ENCODE measurements at places on chromosomes 2 and 18.

DNA sequence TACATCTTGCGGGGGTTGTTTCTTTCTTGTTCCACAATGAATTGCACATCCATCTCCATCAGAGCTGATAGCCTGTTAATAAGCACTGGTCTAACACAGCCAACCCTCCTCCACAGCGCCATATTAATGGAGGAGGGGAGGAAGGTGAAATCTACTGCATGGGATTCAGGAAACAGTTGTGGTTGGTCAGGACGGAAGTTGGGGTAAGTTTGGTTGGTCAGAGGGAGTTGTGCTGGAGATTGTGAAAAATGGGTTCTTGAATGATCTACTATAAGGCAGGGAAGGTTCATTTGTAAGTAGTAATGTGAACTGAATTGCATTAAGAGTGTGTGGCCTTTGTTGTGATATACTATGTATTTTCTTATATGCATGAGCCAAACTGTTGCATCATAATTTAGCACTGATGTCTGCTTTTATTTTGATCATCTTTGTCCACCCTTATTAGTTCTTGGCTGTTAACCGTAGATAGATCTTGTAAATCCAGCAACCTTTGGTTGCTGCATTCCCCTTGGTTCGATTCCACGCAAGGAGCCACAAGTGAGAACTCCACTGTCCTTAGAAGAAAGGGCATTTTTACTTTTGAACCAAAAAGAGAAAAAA, 150.6 kb upstream of the MAPRE2 start:
- ATAC-seq = no peak

GRCh38 chr2:138421971-138422335, 79.6 kb upstream of the SPOPL start:
- peak; percentile 54 for ATAC-seq

GRCh38 chr2:43224571-43225092, 1.8 kb downstream of the ZFP36L2 start:
- no peak for ATAC-seq

GRCh38 chr2:157465554-157465953, 21.7 kb upstream of the CYTIP start:
- ATAC-seq = no peak

DNA sequence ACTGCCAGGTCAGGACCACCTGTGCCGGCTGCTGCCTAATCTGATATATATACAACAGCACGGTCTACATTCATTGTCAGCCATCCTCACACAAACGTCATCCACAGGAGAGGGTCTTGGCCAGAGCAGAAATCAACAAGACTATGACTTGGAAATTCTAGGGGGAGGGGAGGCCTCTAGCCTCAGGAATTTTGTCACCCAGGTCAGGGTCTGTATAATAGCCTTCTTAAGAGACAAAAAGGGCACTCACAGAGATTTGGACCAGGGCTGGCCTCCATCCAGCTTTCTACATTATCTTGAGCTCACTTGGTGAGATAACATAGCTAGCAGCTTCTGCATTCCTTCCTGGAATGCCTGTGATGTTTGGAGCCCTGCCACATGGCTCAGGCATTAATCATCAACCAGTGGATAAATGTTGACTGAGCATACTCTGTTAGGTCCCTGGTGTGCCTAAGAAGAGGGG, 50.4 kb upstream of the CTIF start:
- ATAC-seq = peak; percentile 73

GRCh38 chr2:6224267-6224666, 532.1 kb downstream of the SOX11 start:
- ATAC-seq = no peak

- ATAC-seq = peak; percentile 58
Measured at GRCh38 chr18:24543795-24544498, 83.5 kb downstream of the HRH4 start.

GRCh38 chr2:159091381-159091780, 122.9 kb downstream of the TANC1 start:
- no peak for ATAC-seq

All from motor neuron (in vitro differentiated cells).